HCT116 (cell line): ENCODE measurements at places on chromosomes 3 and 15. TPM values are rescaled to one million over a fixed set of nuclear protein-coding genes. Genes with fewer than 3 reads are reported as not detected.

The OR5K1 gene
- total RNA-seq: not detected

The ZNF860 gene
- total RNA-seq: 2.9 TPM

The CCDC13 gene
- total RNA-seq: 2.3 TPM

The XCR1 gene
- total RNA-seq: not detected

The SLC25A26 gene
- 23.8 TPM for total RNA-seq

The SLC12A6 gene
- 15.1 TPM for total RNA-seq

The BRK1 gene
- total RNA-seq: 93.4 TPM

The CTXN2 gene
- not detected for total RNA-seq

The SRPRB gene
- 61.0 TPM for total RNA-seq

The TNIK gene
- 24.1 TPM for total RNA-seq

The TAMM41 gene
- 17.9 TPM for total RNA-seq
